WTC11 (cell line): ENCODE measurements at places on chromosomes 12 and 14.

DNA sequence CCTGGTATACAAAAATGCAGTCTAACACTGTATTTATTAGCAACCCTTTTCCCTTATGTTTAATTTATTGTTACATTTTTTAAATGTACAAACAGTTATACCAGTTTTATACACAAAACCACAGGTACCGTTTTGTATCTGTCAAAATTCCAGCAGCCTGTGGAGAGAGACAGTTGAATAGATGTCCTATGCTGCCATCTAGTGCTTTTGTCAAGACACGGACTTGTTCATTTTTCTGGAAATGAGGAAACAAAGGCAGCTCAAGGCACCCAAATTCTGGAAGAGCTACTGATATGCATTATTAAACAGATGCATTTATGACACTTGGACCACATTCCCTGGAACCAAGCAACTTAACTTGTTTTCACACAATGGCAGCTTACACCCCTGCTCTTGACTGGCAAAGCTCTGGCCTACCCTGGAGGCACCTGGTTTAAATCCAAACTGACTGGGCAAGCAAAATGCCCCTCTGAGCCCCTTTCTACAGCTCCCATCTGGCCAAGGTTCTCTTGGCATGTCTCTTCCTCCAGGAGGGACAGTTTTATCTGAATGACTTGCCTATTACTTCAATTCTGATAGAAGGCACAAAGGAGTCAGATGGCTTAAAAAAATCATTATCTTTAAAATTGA is 286.9 kb upstream of the PRKD1 start:
- DNase-seq = no peak

DNA sequence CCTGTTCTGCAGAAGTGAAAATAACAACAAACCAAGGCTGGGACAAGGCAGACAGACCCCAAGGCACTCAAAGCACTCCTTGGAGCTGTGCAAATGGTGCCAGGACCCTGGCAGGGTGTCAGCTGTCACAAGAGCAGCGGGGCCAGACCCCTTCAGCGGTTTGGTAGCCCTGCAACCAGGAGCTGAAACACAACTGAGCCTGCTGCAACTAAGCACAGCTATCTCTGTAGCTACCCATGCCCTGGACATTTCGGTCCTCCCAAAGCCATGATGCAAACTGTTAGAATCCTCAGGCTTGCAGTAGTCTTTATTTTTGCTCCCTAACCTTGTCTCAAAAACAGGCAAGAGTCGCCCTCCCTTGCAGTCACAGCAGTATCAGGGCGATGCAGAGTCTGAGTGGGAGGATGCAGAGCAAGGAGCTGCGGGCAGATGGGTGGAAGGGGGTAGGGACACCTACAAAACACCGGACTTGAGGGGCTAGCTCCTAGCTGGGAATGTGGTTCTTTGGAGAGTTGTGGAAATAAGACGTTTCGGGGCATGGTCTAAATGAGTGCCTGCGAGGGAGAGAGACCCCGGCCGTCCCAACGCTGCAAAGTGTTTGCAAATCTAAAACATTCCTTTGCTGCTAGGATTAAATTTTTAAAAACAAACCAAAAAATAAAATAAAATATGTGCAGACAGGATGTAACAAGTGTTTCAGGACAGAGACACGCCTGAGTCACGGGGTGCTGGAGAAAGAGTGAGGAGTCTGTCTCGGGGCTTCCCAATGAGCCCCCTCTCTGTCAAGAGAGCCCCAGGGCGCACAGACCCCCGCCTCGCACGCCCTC is 1.0 kb downstream of the NUAK1 start:
- no peak for DNase-seq

- DNase-seq = no peak
These were observed 67.3 kb downstream of the GSC start for GRCh38 chr14:94702629-94703028.

GRCh38 chr14:105203057-105203531 is 22.0 kb upstream of the NUDT14 start:
- DNase-seq = peak; percentile 86

DNA sequence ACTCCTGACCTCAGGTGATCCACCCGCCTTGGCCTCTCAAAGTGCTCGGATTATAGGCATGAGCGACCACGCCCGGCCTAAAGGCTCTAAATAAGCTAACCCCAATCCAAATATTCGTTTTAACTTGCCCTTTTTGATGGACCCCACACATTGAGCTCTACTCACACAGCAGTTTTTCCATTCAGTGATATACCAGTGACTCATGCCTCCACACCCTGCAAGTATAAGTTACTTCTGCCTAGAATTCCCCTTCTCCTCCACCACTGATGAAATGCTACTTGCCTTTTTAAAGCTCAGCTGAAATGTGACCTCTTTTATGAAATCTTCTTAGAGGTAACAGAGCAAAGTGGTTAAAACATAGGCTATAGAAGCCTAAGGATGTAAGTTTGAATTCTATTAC is 68.8 kb downstream of the EXOC5 start:
- DNase-seq = no peak

GRCh38 chr14:51317373-51317772 is 77.3 kb downstream of the TMX1 start:
- no peak for DNase-seq

- DNase-seq = no peak
These were observed 44.7 kb downstream of the SLC8A3 start for GRCh38 chr14:70144046-70144445.

GRCh38 chr14:37601865-37602264 is 6.4 kb downstream of the TTC6 start:
- no peak for DNase-seq

DNA sequence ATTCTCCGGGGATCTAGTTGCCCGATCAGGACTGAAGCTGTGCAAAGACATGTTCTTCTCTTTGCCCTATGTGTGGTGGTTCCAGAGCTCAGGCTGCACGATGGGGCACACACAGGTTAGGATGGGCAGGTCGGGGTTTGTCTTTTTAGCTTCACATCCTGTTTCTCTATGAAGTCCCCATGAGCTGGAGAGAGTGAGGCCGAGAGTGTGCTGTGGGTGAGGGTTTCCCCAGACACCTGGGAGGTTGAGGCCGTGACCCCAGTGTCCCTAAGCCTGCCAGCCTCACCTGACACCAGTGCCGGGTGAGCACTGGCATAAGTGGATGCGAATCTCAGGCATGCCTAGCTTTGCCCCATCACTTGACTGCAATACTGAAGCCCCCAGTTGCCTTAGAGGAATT is 32.9 kb upstream of the IGF1 start:
- no peak for DNase-seq

- DNase-seq = no peak
These were observed 229.7 kb upstream of the SYT10 start for GRCh38 chr12:33669349-33669748.

GRCh38 chr14:93941293-93941910 is 14.3 kb downstream of the FAM181A start:
- DNase-seq = no peak
